ENCODE measurements at places on chromosomes 7 and 10.

- peak; percentile 85 for DNase-seq
Measured at GRCh38 chr10:14039968-14040668, 290.6 kb downstream of the FRMD4A start.

DNA sequence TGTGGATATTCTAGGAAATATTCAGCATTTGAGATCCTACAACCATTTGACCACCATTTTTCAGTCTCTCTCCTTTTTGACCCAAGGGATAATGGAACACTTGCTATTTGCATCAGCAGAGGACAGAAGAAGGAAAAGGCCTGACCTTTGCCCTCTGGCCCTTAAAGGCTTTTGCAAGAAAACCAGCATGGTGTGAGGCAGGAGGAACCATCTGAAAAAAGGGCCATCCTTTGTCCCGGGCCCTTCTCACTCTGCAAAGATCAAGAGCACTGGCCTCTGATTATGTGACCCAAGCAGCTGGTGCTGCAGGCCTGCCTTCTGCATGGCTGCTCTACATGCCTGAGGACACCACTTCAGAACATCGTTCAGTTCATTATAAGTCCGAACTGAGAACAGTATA, 133.3 kb upstream of the STK17A start:
- DNase-seq, result no peak

GRCh38 chr7:157690833-157691585, 354.2 kb downstream of the DNAJB6 start:
- DNase-seq, result peak; percentile 38

- no peak for DNase-seq
Measured at GRCh38 chr10:131961047-131961776, 20.5 kb downstream of the BNIP3 start.

GRCh38 chr10:123673198-123673597, 7.0 kb downstream of the GPR26 start:
- DNase-seq, result no peak

- no peak for DNase-seq
Measured at GRCh38 chr7:107951896-107952295, 51.1 kb downstream of the LAMB1 start.

- no peak for DNase-seq
Measured at GRCh38 chr7:149321978-149322541, 60.1 kb downstream of the ZNF783 start.

GRCh38 chr7:133514551-133514950, 261.7 kb downstream of the EXOC4 start:
- no peak for DNase-seq

DNA sequence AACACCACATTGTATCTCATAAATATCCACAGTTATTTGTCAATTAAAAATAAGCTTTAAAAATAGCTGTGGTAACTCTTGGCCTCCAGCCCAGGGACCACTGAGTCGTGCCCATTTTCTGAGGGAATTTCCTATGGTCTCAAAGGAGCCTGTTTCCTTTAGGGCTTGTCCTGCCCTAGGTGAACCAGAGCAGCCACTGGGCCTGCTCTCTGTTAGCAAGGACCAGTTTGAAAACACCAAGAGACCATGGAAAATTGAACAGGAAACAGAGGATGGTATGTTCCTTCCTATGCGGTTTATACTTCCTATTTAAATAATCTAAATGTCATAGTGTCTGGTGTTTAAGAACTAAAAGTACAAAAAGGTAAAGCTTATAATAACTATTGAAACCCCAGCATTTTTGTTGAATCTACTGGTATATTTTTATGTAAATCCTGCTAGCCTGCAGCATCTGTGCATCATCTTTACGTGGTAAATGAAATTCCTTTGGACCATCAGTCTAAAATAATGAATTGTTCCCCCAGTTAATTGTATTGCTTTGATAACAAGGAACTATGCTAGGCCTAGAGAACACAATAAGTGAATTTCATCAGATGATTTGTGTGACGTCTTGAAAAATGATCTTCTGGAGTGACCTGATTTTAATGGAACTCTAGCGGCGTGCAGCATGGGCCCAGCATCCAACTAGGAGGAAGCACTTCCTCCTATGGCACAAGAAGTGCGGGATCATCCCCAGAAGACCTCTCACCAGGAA, 333.7 kb downstream of the GFRA1 start:
- no peak for DNase-seq

DNA sequence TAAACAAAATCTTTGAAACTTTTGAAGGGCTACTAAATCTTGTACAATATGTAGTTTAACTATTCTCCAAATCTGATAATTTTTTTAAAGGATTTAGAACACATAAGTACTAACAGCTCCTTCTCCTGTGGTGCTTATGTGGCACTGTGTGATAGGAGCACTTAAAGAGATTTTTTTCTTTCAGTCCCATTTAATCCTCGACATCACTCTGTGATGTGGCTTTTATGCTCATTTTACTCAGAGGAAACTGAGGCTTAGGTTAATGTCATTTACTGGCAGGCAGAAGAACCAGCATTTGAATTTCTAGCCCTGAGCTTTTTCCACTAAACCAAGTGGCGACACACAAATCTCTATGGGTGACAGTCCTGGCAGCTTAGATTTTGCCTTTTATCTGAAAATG, 92.4 kb downstream of the SAMD9 start:
- no peak for DNase-seq

All from fibroblast of upper back skin (primary cell).